ENCODE measurements at places on chromosomes 12 and 14.

DNA sequence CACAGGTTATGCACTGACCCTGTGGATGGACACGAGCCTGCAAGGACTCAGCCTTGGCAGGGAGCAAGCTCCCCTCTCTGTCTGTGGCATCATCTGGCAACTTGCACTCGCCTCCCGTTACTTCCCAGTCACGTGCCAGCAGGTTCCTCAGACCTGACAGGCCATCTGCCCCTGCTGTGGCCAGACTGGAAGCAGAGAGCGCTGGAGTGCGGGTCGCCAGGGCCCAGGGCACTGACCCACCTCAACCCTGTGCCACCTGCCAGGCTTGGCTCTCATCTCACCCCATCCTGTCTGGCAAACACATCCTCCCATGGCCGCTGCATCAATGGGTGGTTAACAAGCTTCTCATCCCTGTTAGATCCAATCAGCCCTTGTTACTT lies 28.4 kb downstream of the SLC6A12 start:
- DNase-seq, result no peak

DNA sequence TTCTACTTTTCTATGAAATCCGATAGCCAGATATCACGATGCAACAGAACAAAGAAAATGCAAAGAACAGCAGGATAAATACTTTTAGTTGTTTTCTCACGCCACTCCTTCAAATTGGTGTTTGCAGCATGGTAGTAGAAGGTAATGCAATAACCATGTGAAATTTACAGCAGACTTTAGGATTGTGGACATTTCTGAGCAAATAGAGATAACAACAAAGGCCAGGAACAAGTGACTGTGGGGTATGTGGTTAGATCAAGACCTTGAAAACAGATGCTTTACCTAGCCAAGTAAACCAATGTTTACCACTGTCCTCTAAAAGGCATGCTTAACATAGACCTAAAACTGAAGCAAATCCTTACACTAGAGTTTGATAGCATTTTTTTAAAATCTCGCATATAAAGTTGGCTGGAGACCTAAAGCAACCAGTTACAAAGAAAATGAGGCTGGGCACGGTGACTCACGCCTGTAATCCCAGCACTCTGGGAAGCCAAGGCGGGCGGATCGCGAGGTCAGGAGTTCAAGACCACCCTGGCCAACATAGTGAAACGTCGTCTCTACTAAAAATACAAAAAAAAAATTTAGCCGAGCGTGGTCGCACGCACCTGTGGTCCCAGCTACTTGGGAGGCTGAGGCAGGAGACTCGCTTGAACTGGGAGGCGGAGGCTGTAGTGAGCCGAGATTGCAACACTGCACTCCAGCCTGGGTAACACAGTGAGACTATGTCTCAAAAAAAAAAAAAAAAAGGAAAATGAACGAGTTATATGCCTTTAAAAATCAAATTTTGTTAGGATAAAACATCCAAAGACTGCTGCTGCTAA lies 123.2 kb upstream of the FOXN3 start:
- no peak for DNase-seq

DNA sequence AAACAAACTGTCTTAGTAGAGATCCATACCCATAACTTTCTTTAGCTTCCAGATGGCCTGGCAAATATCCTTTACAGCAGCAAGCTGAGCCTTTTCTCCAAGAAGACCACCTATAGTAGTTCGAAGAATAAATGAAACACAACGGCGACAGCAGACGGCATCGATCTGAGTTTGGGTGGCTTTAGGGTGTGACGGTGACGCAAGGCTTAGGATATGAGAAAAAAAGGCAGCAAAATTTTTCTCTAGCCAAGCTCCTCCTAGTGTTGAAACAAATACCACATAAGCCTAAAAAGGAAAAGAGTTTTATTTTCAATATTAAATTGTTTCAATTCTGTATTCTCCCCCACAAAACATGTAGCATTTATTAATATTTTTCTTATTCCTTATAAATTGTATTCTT lies 33.3 kb downstream of the HEATR5A start:
- DNase-seq, result no peak

DNA sequence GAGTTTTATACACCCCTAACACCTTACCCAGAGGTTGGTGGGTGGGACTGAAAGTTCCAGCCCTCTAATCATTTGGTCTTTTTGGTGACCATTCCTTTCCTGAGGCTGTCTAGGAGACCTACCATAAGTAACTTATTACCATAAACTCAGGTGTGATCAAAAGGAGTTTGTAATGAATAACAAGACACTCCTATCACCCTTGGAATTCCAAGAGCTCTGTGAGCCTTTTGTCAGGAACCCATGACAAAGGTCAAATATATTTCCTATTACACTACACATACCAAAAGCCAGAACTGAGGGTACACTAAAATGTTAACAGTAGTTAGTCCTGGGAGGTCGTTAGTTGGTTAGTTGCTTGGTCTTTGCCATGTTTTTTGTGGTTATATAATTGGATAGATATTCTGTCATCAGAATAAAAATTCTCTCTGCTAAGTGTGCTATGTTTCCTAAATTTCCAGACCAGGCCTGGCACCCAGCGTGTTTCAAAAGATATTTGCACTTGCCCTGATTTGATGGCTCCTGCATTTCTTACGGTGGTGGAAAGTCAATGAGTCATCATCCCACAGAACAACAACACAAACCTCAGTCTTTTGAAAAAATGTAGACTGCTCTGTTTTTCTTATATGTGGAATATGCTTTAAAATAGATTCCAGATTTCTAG lies 27.0 kb upstream of the AKAP5 start:
- DNase-seq, result no peak

DNA sequence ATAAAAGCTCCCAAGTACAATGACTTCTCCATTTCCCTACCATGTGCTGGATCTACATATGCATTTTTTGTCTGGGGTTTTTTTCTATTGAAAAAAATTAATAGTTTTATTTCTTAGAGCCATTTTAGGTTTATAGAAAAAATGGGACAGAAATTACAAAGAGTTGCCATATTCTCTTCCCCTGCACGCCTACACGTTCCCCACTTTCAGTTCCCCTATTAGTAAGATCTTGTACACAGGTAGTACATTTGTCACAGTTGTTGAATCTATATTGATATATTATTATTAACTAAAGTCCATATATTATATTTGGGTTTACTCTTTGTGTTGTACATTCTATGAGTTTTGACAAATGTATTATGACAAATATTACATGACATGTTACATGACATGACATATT lies 35.7 kb downstream of the SIX6 start:
- DNase-seq, result no peak

Measured in anterior cingulate cortex (tissue), 58 donors.